ENCODE measurements at places on chromosomes 2 and 18. TPM values are rescaled to one million over a fixed set of nuclear protein-coding genes. Genes with fewer than 3 reads are reported as not detected.

PRKAG3 gene
- total RNA-seq, result not detected

CCNYL1 gene
- 4.5 TPM for total RNA-seq

LAMA1 gene
- total RNA-seq, result 269 TPM

CRIM1 gene
- total RNA-seq, result 1.7 TPM

ZSWIM2 gene
- not detected for total RNA-seq

BCL11A gene
- total RNA-seq, result 0.34 TPM

M1AP gene
- not detected for total RNA-seq

SNED1 gene
- total RNA-seq, result 4.8 TPM

CNGA3 gene
- total RNA-seq, result not detected

RANBP2 gene
- 59.9 TPM for total RNA-seq

KCNF1 gene
- total RNA-seq, result under 0.01 TPM

FTCDNL1 gene
- total RNA-seq, result 5.8 TPM

PLGLB1 gene
- 1.5 TPM for total RNA-seq

ADCY3 gene
- 42.9 TPM for total RNA-seq

REEP1 gene
- 0.34 TPM for total RNA-seq

RAX gene
- not detected for total RNA-seq

CCDC141 gene
- not detected for total RNA-seq

RAB17 gene
- 59.6 TPM for total RNA-seq

RHBDD1 gene
- 13.3 TPM for total RNA-seq
